ENCODE measurements at places on chromosomes 16 and 17.

GRCh38 chr17:8069587-8069860 is 18.0 kb downstream of the ALOX12B start:
- no peak for DNase-seq

GRCh38 chr16:85638695-85639409 is 25.7 kb downstream of the GSE1 start:
- no peak for DNase-seq

DNA sequence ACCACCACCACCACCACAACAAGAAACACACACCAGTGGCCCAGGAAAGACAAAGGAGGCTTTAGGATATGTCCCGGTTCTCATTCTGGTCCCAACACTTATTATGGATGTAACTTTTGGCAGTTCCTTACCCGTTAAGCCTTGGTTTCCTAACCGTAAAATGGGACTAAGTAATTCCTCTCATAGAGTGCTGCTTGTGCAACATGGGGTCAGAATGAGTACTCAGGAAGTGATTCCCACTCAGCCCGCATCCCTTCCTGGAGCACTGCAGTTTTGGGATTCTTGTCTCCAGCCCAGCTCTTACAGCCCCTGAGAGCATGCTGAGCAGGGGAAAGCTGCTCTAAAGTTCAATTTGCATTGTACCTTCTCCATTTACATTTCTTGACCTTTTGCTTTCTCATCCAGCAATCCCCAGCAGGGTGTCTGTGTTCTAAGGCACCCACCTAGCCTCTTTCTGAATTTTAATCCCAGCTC is 262.6 kb downstream of the PRKCA start:
- no peak for DNase-seq

GRCh38 chr16:10940501-10941079 is 1.7 kb downstream of the DEXI start:
- no peak for DNase-seq

GRCh38 chr16:47524007-47524405 is 62.9 kb downstream of the PHKB start:
- DNase-seq: no peak

GRCh38 chr17:68924793-68925720 is 30.1 kb downstream of the ABCA8 start:
- no peak for DNase-seq

- peak; percentile 63 for DNase-seq
Observed at GRCh38 chr17:80605326-80606066, 60.9 kb downstream of the RPTOR start.

DNA sequence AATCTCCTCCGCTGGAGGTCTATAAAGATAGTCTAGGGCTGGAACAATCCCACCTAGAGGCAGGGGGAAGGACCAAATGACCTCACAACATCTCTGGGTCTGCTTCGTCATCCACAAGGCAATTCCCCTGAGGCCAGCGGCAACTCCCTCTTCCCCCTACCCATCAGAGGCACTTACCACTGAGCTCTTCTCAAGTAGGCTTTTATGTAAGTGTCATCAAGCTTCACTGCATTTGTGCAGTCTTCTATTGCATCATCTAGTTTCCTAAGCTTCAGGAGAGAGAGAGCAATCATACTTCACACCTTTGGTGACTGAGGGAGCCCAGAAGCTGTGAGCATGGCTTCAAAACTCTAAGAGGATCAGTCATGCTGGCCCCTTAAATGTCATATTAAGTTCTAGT is 21.0 kb downstream of the CNP start:
- no peak for DNase-seq

GRCh38 chr16:81841722-81842121 is 62.6 kb downstream of the PLCG2 start:
- no peak for DNase-seq

- no peak for DNase-seq
Observed at GRCh38 chr16:88992351-88993165, 15.6 kb upstream of the CBFA2T3 start.

- no peak for DNase-seq
Observed at GRCh38 chr16:17258848-17259713, 211.7 kb downstream of the XYLT1 start.

GRCh38 chr16:58497935-58498334 is 2.0 kb upstream of the NDRG4 start:
- peak; percentile 25 for DNase-seq

DNA sequence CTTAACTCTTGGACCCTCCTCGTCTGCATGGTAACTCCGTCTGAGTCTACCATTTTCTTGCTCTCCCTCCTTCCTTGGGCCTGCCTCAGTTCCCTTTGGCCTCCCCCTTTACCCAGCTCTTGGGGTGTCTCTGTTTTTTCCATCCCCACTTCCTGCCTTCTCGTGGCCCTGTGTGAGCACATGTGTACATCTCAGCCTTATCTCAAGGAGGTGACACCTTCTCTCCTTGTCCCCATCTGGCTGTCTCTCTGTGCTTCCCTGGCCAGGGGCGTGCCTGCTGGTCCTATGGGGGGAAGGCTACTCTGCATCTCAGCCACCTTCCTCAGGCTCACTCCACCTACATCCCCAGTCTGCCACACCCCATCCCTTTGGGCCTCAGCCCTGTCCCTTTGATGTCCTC is 6.6 kb downstream of the CTF1 start:
- DNase-seq: peak; percentile 57

GRCh38 chr17:28960256-28961061 is 9.1 kb upstream of the PHF12 start:
- DNase-seq: peak; percentile 23

DNA sequence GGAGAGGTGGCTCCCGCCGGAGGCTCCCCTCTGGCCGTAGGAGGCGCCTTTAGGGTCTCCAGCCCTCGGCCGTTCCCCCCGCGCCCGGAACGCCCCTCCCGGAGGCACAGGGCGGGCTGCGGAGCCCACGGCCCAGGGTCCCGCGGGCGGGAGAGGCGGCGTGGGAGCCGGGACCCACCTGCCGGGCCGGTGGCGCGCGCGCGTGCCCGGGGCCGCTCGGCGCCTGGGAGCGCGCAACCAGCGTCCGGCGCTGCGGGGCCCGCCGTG is at the start of gene MIF4GD:
TSS of gene MIF4GD (minus strand) at position 266 of the 267 bp plus-strand sequence. CDS start 1,036 bp downstream, outside the sequence.
- DNase-seq: no peak

DNA sequence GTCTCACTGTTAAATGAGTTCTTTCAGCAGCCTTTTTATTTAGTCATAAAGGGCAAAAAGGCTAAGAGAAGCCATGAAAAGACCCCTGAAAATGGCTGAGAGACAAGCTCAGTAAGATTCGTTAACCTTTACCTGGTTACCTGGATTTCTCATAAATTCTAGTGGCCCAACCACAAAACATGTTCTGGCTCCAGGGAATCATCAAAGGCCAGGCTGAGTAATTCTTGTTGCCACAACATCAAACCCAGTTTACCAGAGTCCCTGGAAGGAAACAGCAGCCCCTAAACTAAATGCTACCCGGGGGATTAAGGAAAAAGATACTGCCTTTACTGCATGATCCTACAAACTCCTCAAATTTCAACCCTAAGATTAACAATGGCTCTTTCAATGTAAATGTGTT is 15.8 kb downstream of the CYTH1 start:
- DNase-seq: no peak

- DNase-seq: no peak
Observed at GRCh38 chr16:86026171-86026910, 127.4 kb downstream of the IRF8 start.

DNA sequence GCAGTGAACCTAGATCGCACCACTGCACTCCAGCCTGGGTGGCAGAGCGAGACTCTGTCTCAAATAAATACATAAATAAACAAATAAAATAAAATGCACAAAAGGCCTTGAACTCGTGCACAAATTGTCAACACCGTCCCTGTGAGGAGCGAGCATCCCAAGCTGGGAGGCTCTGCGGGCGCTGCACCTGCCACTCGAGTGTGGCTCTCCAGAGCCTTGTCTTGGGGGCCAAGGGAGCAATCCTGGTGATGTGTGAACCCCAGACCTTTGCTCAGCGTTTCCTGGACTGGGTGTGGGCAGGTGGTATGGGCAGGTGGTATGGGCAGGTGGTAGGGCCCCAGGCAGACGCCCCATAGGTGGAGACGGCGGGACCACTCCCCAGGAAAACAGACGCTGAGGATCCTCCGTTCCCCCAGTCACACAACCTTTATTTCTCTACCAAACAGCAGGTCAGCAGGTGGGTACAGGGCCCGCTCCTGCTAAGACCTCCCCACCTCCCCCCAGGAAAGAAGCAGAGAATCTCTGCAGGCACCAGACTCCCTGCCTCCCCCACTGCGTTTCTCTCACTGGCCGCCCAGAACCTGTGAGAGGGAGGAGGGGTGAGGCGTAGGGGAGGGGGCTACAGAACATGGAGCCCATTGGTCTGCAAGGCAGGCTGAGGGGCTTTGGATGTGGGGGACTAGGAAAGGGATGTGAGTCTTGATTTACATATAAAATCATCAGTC is 7.4 kb upstream of the P2RX1 start:
- no peak for DNase-seq

- no peak for DNase-seq
Observed at GRCh38 chr16:23968176-23968575, 132.4 kb downstream of the PRKCB start.

DNA sequence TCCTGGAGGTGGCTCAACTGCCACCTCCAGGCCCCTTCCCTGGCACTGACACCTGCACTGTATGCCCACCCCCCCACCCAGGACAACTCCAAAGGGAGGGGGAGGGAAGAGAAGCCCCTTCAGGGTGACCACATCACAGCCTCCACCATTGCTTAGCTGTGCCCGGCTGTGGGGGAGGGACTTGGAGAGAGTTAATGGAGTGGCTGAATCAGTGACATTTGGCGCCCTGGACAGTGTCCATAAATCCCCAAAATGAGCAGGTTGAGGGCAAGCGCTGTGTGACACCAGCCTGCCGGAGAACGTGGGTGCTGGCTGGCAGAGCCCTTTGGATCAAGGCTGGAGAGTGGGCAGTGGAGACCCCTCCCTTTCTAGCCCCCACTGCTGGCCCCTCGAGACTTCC is 883 bp downstream of the USH1G start:
- DNase-seq: no peak

- no peak for DNase-seq
Observed at GRCh38 chr17:79843816-79844800, 4.9 kb upstream of the CBX4 start.

- no peak for DNase-seq
Observed at GRCh38 chr17:8801135-8801840, 2.1 kb upstream of the MFSD6L start.

DNA sequence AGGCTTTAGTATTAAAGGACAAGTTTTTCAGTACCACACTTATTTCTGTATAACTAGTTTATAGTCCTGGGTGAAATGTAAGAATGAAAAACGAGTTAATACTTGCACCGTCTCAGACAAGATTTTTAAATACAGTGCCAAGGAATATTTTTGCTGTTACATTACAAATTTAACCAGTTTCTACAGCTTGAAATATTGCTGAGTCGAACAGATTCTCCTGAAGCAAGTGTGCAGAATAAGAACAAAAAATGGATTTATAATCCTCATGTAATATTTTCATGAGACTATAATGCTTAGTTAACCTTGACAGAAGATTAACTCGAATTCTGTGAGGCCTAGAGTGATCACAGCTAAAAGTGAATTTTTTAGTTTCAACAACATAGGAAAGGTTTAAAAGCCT is 3.1 kb downstream of the NETO2 start:
- no peak for DNase-seq

DNA sequence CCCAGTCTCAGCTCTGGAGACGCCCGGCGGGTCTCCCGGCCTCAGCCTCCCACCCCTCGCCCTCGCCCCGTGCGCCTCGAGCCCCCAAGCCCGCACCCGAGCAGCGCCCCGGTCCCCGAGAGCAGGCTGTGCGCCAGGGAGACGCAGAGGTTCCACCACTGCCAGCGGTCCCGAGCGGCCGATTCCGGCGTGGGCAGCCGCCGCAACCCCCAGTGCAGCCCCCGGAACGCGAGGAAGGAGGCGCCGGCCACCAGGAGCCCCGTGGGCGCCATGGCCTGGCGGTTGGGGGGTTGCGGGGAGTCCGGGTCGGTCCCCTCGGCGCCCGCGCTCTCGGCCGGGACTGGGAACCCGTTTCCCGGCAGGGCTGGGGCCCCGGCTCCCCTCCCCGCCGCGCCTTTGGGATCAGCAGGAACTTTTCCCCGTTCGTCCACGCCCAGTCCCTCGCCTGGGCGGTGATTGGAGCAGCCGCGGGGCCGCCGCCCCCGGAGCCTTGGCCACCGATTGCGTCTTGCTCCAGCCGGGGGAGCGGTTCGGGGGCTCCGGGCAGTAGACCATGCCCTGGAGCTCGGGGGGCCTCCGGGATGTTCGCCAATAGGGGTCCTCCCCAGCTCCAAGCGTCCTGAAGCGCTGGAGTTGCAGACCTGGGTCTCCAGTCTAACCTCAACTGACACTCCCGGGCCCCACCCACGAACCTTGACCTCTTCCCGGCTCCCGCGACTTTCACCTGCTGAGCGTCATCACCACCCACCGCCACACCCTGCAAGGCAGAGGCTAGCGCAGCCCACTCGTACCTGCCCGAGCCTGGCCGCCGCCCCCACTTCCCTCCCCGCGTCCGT is at the start of gene TLCD2:
TSS of gene TLCD2 (minus strand) at position 407 of the 836 bp plus-strand sequence. CDS start at position 272, 135 bp downstream.
- peak; percentile 53 for DNase-seq

- no peak for DNase-seq
Observed at GRCh38 chr17:72399023-72399607, 278.3 kb downstream of the SOX9 start.

- DNase-seq: no peak
Observed at GRCh38 chr17:66098040-66098439, 93.9 kb downstream of the CEP112 start.

- no peak for DNase-seq
Observed at GRCh38 chr16:82701442-82701955, 74.7 kb downstream of the CDH13 start.

DNA sequence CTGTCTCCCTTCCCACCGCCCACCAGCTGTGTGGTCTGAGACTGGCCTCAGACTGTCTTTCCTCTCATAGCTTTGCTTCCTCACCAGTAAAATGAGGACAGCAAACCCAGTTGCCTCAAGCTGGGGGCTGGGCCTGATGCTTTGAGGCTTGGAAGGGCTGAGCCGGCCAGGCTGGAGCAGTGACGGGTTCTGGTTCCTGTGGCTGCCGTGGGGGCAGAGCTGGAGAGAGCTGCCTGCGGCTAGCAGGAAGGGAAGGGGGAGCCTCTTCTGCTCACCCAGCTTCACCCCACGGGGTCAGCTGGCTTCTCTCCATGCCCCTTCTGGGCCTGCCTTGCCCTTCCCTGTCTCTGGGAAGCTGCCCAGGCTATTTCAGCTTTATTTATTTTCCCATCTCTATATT is 23.7 kb downstream of the LASP1 start:
- DNase-seq: peak; percentile 62

- peak; percentile 62 for DNase-seq
Observed at GRCh38 chr17:17042851-17043460, 699 bp downstream of the MPRIP start.

GRCh38 chr17:44280392-44280937 is 12.5 kb upstream of the SLC4A1 start:
- DNase-seq: no peak

DNA sequence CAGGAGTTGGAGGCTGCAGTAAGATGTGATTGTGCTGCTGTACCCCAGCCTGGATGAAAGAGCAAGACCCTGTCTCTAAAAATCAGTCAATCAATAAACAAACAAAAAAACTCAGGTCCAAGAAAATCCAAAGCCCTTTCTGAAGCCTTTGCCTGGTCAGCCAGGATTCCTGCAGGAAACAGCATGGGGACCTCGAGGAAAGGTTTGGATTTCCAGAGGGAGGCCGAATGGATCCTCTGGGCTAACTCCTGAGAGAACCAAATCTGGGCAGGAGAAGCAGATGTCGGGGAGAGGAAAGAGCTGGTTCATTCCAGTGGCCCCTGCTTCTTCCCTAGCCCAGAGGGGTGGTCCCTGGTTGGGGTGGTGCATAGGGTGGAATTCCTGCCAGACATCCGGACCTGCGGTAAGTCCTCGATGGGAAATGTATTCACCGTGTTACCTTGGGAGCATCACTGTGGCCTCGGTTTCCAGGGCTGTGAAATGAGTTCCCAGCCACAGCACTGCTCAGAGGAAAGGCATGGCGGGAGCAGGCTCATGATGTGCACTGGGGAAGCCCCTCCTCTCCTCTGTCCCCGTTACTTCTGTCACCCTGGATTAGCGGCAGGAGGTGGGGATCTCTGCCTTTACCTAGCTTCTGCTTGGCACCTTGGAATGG is 75.1 kb downstream of the CYLD start:
- no peak for DNase-seq

Measured in activated T-cell treated with anti-CD3 and anti-CD28 coated beads, Interleukin-2, amount 50 U/mL, for 24 hours (primary cell).